ENCODE measurements at places on chromosomes 1 and 21.

DNA sequence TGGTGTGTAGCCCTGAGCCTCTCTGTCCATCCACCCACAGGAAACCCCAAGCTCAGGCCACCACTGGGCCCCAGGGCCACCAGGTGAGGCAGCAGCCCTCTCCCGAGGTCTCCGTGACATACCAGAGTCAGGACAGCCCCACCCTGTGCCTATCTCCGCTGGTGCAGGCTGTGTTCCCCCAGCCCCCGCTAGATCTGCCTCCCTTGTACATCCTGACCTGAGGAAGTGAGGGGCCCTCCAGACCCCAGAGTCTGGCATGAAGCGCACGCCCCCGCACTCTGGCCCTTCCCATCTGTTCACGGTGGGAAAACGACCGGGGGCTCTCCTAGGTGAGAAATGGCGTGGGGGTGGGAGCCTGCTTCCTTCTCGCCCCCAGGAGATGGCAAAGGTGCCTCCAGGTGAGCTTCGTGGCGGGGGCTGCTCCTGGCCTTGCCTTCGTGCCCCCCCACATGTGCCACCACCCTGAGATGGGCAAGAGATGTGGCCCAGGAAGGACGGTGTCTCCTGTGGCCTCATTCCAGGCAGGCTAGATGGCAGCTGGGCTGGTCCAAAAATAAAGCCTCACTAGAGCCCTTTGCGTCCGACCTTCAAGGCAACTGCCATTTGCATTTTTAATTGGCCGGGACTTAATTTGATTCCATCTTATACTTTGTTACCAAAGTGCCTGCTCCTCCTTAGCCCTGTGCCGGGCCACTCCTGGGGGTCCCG, 3.1 kb downstream of the GABRD start:
- DNase-seq: no peak

DNA sequence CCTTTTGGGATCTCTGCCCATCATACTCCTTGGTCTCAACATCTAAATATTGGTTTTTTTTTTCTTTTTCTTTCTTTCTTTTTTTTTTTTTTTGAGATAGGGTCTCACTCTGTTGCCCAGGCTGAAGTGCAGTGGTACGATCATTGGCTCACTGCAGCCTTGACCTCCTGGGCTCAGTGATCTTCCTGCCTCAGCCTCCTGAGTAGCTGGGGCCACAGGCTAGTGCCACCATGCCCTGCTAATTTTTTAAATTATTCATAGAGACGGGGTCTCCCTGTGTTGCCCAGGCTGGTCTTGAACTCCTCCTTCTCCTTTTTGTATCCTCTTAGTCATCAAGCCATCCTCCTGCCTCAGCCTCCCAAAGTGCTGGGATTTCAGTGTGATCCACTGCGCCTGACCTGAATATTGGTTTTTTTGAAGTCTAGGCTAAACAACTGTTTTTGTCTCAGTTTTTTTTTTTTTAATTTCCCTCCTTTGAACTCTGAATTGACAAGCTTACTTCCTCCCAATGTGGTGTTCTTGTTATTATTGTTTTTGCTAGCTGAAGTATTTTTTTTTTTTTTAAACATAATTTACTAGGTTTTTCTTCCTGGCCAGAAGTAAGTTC, 30.9 kb downstream of the MAPKAPK2 start:
- DNase-seq: no peak

- DNase-seq: no peak
Measured at GRCh38 chr1:112790920-112791722, 76.0 kb upstream of the PPM1J start.

- DNase-seq: no peak
Measured at GRCh38 chr21:38037416-38037815, 121.2 kb upstream of the KCNJ6 start.

- no peak for DNase-seq
Measured at GRCh38 chr1:216686860-216687766, 36.1 kb downstream of the ESRRG start.

GRCh38 chr1:211710566-211711314, 35.3 kb upstream of the NEK2 start:
- DNase-seq: no peak

DNA sequence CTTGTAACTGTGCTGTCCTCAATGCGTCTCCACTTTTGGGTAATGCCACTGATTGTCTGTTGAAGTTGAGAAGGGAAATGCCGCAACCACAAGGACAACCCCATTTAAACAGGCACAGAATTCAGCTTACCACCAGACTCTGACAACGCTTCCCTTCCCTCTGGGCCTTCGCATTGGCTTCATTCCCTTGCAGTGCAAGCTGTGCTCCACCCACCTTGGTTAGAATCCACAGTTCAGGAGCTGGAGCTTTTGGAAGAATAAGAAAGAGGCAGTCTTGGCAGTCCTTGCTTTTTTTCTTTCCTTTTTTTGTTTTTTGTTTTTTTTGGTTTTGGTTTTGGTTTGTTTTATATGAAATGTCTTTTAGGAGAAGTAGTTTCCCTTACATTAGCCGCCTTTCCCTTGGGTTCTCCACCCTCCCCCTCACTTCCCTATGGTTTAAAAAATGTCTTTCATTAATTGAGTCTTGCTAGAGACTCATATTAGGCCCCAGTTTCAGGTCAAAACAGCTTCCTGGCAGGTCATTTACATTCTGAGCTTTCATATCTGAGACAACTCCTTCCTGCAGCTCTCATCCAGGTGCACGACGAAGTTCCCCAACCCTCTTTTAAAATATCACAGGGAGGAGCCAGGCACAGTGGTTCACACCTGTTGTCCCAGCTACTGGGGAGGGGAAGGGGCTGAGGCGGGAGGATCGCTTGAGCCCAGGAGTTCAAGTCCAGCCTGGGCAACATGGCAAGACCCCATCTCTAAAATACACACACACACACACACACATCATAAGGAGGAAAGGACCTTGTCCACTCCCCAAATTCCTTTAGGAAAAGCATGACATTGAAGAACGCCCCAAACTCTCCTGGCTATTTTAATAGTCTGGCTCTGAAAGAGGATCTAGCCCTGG, 20.7 kb upstream of the LAX1 start:
- no peak for DNase-seq

DNA sequence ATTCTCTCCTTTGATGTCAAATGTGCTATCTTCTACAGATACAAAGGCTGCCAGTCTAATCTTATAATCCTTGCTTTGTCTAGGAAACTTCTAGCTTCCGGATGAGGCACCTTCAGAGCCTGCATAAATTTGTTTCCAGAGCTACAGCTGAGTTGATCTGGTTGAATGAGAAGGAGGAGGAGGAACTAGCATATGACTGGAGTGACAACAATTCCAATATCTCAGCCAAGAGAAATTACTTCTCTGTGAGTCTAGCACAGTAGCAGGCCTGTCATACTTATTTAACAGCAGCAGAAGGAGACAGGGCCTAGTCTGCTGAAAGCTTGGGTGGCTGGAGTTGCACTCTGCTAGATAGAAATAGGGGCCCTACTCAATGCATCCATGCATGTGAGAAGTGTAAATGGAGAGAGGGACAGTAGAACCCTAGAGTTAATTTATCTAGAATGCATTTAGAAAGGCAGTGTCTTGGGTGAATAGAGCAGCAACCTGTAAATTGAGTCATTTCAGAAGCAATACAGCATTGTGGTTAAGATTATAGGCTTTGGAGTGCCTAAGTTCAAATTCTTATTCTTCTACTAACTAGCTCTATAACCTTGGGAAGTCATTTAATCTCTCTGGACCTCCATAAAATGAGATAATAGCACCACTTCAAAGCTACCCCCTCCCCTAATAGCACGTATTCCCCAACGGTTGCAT, 89.0 kb downstream of the MACF1 start:
- no peak for DNase-seq

DNA sequence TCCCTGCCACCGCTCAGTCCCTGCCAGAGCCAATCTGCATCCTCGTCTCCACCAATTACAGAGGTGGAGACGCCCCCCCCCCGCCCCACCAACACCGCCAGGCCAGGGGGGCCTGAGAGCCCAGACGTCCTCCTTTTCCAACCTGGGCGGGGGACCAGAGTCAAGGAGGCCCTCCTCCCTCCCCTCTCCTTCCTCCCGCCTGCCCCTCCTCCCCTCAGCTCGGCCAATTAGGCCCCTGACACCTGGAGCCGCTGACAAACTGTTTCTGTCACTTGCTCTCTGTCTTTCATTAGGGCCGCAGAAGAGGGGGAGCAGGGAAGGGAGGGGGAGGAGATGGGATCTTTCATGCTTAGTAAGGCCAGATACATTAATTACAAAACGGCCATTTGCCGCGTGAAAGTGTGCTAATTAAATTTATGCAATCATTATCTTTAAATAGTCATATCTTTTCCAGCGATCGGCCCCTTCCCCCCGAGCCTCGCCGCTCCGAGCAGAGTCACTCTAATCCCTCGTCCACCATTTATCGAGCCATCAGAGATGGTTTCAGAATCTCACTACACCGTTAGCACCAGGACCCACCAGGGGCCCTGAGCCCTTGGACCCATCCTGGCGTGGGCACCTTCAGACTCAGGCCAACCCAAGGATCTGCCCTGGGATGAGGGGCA, 94.7 kb downstream of the PAX7 start:
- DNase-seq: no peak

DNA sequence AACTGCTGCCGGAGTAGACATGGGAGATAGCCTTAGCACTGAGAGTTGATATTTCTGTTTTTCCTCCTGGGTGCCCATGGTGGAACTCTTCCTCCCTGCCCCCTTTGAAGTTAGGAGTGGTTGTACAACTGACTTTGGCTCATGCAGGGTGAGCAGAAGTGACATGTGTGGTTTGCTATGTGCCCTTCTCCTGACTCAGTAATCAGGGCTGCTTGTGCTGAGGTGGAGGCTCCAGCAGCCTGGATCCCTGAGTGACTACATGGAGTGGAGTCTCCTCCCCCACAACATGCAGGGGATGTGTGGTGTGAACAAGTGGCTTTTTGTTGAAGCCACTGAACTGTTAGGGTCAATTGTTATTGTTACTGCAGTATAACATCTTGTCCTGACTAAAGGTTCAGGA, 261.6 kb downstream of the CAMTA1 start:
- DNase-seq: no peak

DNA sequence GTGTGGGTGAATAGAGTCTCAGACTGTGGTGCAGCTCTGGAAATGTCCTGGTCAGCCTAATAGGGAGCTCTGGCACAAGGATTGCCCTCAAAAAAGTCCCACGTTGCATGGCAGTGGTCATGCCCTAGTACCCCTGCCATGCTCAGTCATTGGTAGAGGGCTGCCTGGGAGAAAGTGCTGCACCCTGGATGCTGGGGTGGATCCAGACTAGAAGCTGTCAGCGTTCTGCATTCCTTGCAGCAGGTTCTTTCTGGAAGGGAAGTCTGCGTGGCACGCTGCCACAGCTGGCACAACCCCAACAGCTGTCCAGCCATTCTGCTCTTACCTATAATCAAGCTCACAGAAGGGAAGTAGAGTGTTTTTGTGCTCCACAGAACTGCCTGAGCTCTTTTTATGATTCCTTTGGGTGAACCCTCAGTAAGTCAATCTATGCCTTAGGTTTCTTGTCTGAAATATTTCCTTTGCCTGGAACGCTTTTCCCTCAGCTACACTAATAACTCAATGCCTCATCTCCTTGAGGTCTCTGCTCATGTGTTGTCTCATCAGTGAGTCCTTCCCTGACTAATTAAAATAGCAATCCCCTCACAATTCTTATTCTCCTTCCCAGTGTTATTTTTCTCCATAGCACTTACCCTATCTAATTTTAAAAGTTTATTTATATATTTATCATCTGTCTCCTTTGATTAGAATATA, 61.5 kb upstream of the JAK1 start:
- no peak for DNase-seq

DNA sequence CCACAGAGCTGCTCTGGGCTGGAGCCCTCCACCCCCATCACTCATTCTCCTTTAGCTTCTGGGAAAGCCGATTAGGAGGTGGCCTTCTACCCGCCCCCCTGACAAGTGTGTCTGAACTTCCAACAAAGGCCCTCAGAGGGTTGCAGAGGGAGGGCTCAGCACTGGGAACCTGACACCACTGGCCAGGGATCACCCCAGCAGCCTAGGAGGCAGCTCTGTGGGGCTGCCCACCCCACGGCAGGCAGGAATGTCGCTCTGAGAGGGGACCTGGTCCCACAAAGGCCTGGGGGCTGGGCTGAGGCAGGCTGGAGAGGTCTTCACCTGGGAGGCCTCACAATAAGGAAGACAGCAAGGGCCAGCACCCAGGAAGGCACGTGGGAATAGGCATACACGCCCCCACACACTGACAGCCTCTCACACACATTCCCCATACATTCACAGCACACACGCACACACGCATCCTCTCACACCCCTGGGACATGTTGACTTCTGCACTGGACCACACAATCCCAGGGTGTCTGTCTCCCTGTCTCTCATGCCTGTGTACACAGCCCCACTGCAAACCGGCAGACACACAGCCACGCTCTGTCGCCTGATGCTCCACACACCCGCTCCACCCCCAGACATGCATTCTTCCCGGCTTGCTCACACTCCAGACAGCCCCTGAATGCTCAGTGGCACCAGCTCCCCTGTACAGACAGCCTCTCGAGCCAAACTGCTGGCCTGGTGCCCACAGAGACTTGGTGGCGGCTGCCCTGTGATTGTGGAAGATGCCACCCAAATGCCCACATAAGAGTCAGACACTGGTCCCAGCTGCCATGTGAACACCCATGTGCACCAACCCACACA, 30.7 kb downstream of the DMBX1 start:
- DNase-seq: no peak

GRCh38 chr1:31666263-31666963, 21.7 kb upstream of the PEF1 start:
- DNase-seq: no peak

DNA sequence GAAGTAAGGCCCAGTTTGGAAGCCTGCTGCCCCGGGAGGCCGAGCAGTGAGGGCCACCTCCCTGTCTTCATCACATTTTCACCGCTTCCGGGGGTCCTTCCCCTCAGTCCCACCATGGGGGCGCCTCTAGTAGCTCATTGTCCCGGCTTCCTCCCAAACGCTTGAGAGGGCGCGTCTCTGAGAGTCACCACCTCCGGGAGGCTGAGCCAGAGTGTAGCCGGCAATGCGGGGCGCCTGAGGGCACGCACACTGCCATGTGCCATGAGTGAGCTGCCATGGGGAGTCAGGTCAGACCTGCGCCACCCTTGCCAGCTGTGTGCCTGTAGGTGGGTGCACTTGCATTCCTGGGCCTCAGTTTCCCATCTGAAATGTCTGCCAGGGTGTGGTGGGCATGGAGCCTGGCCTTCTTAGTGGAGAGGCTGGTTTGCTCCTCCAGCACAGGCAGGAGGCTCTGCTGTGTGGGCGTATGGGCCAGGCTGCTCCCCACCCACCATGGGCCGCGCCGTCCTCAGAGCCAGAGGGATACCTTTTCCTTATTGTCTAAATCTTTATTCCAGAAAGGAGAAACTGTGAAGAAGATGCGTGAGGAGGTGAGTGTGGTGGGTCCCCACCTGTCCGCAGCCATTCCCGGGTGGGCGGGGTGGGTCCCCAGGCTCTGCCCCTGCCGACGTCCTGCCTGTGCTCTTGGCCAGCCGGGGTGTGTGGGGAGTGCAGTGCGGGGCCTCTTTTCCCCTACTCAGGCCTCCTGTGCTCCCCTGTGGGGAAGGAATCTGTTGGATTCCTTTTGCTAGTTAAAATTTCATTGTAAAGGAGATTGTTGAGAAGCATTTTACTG, 81.3 kb upstream of the COL6A1 start:
- DNase-seq: no peak

GRCh38 chr1:106225403-106225802, 831.1 kb upstream of the PRMT6 start:
- DNase-seq: no peak

GRCh38 chr1:224456637-224456953, 22.0 kb upstream of the WDR26 start:
- DNase-seq: no peak
